ENCODE measurements at places on chromosomes 6 and 20.
A peak's percentile ranks its signal among the peaks of the same experiment; 100 is the strongest.

GRCh38 chr6:158911746-158912480 lies 88.1 kb downstream of the RSPH3 start:
- no peak for DNase-seq

DNA sequence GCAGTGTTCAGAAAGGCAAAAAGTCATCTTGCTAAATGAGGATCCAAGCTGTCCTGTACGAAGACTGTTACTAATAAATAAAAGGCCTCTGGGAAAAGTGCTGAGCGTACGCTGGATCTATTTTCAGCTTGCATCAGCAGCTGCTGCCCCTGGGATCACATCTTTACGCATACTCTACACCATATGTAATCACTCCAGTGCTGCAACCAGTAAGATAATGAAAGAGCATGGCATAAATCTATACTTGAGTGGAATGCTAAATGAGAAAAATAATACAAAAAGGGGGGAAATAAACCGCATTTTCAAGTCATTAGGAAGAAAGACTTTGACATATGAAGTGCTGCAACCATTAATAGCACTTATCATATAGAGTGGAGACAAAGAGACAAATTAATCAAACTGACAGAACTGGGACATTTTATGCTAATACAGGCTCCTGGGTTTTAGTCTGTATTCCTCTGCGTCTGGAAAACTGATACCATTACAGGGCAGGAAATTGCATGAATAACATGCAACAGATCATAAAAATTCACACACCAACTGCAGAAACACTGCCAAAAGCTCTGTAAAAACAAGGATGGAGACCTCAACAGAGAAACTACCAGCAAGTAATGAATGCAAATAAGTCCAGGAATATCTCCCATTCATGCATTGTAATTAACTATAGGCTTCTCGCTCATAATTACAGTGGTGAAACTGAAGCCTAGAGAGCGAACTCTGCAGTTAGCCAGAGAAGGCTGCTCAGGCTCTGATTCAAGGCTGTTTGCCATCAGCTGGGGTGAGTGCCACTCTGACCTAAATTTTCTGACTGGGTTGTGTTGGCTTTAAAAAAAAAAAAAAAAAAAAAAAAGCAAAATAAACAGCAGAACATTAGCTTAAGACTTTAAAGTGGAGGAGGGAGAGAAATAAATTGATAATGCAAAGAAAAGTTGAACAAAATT lies 83.8 kb downstream of the GJA10 start:
- DNase-seq = no peak

DNA sequence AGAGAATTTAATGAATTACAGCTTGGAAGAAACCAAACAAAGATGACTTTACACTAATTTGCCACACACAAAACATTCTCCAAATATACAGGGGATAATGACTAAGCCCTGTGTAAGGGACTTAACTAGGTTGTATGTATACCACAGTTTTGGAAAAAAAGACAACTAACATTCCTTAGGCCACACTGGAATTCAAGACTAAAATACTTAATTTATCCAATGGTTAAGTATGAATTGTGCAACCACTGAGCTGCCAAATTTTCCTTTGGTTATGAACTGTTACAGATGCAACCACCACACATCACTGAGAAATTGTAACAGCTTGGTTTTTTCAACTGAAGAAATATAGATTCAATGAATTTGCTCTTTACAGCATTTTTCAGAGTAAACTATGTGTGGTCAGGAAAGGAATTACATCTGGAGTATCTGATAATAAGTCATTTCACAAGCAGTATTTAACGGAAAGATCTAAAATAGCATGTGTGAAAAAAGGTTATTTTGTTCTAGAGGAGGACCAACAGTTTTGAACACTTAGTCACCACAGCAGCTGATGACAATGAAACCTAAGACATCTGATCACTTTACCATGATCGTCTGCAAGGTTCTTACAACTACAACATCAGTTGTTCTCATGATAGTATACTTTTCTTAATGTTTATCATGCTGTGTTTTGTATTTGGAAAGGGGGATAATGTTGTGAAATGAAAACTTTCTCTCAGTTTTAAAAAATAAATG lies 318.8 kb downstream of the BCKDHB start:
- peak; percentile 77 for DNase-seq

DNA sequence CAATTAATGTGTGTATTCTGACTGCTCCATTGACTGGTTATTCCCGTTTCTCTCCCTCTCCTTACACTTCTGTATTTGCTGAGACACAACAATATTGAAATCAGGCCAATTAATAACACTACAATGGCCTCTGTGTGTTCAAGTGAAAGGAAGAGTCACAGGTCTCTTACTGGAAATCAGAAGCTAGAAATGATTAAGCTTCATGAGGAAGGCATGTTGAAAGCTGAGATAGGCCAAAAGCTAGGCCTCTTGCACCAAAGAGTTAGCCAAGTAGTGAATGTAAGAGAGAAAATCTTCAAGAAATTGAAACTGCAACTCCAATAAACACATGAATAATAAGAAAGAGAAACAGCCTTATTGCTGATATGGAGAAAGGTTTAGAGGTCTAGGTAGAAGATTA lies 489.5 kb upstream of the CITED2 start:
- DNase-seq = no peak

DNA sequence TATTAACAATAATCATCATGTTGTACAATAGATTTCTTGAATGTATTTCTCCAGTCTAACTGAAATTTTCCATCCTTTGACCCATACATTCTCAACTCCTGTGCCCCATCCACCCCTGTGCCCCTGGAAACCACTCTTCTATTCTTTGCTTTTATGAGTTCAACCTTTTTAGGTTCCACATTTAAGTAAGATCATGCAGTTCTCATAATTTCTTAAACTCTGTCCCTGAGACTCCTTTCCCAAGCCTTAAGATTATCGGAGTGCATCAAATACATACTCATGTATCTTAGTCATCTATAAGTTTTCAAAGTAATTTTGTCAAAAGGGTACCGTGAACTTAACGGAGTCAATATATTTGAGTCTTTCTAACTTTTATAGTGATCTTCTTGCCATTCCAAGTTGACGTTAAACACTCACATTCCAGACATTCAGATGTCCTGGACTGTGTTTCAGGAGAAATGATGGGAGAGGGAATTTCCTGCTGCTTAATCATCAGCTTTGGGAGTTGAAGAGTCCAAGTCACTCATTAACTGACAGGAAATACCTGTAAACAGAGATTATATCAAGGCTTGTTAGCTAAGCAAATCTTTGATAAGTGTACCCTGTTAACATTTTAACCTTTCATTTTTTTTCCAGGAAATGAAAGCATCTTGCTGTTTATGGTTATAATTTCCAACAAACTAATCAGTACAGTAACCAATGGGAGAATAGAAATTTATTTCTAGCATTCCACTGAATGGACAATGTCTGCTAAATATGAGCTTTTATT lies 73.3 kb downstream of the ADGRG6 start:
- peak; percentile 95 for DNase-seq

GRCh38 chr6:159973406-159973805 lies 4.5 kb downstream of the IGF2R start:
- DNase-seq = no peak

DNA sequence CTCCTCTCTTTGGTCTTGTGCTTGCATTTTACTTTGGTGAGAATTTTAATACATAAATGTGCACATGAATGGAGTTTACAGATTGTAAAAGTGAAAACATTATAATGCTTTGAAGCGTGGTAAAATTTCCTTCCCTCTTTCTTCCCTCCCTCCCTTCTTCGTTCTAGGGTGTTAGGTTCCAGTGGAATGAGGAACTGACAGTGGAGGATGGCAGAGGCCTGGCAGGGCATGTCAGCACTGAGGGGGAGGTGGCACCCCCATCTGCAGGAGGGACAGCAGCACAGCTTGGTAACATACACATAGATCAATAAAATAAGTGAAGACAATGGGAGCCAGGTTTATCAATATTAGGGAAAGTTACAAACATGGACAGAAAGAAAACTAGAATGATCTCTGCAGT lies 47.5 kb downstream of the RNASET2 start:
- no peak for DNase-seq

DNA sequence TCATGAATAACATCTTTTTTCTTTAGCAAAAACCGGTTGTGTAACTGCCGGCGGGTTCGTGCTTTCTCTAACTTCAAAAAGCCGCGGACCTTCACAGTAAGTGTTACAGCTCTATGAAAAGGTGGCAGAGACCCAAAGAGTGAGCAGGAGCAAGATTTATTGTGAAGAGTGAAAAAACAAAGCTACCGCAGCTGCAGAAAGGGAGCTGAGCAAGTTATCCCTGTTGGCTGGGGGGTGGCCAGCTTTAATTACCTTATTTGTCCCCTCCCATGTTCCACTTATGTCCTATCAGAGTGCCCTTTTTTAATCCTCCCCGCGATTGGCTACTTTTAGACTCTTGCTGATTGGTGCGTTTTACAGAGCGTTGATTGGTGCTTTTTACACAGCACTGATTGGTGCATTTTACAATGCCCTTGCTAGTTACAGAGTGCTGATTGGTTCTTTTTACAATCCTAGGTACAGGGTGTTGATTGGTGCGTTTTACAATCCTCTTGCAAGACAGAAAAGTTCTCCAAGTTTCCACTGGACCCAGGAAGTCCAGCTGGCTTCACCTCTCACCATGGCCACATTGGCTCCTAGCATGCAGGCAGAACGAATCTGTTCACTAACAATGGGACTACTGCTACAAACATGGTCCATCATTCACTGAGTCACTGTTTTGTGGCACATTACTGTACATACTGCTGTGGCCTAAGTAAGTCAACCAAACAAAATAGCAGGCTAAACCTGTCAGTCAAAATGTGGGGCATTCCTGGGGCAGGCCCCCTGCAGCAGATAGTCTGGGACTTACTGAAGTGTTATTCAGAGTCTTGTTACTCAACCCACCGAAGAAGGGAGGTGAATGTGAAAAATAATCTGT lies 52.8 kb downstream of the MYLIP start:
- no peak for DNase-seq

GRCh38 chr6:72968704-72969103 lies 256.6 kb downstream of the KHDC1L start:
- peak; percentile 79 for DNase-seq

DNA sequence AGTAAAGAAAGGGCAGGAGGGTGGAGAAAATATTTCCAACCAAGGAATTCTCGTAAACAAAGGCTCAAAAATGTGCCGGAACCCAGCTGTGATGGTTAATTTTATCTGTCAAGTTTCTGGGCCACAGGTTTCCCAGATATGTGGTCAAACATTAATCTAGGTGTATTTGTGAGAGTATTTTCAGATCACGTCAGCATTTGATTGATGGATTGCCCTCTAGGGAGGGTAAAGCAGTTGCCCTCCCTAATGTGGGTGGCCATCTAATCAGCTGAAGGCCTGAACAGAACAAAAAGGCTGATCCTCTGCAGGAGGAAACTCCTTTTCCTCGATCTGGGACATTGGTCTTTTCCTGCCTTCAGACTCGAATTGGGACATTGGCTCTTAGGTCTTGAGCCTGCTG lies 298.7 kb upstream of the TCF21 start:
- no peak for DNase-seq

- DNase-seq = peak; percentile 29
Observed at GRCh38 chr20:51720854-51721253, 47.3 kb downstream of the ATP9A start.

All from A172 (cell line).